ENCODE measurements at places on chromosomes 1 and 21.

- no peak for DNase-seq
Measured at GRCh38 chr1:209063767-209064659, 519.5 kb upstream of the CAMK1G start.

DNA sequence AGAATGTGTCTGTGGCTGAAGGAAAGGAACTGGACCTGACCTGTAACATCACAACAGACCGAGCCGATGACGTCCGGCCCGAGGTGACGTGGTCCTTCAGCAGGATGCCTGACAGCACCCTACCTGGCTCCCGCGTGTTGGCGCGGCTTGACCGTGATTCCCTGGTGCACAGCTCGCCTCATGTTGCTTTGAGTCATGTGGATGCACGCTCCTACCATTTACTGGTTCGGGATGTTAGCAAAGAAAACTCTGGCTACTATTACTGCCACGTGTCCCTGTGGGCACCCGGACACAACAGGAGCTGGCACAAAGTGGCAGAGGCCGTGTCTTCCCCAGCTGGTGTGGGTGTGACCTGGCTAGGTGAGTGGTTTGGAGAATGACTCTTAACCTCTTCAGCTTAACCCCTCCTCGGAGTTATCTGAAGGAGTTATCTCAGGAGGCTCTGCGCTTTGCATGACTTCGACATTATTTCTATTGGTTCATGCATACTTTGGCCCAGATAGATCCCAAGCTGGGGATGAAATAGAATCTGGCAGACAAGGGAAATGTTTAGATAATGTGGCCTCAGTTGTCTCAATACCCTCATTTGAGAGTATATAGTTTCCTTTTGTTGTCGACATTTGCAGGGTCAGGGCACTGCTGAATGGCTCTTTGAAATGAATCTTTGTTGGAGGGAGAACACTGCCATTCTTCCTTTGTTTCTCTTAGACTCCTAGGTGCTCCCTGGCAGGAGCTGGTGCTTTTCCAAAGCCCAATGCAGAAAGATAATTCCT lies 39.7 kb downstream of the PTGFRN start:
- no peak for DNase-seq

DNA sequence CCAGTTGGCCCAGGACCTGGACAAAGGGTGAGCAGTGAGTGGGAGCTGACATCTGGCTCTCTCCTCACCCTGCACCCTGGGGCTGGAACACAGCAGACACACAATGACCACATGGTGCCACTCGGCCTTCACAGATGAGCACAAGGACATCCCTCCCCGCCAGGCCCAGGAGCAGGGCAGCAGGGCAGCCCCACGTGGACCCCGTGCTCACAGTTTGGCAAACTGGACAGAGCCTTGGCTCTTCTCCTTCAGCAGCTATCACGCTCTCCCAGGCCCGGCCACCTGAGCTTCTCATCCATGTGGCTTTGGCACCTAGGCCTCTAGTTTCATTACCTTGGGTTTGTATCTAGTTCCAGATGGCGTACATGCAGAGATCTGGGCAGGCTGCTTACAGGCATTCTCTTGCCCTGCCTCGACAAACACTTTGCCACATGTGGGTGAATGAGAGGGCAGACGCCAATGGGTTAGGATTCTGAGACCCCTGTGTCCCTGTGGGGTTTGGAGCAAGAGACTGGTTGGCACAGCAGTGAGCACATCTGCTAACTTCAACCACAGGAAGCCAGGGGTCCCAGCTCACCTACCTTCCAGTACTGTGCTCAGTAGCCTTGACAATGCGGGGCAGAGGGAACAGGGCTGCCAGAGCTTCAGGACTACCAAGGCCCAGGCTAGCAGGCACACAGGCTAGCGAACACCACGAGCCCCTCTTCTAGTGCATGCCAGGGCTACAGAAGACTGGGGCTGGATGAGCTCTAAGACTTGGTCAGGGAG lies 3.4 kb upstream of the PTPRF start:
- no peak for DNase-seq

DNA sequence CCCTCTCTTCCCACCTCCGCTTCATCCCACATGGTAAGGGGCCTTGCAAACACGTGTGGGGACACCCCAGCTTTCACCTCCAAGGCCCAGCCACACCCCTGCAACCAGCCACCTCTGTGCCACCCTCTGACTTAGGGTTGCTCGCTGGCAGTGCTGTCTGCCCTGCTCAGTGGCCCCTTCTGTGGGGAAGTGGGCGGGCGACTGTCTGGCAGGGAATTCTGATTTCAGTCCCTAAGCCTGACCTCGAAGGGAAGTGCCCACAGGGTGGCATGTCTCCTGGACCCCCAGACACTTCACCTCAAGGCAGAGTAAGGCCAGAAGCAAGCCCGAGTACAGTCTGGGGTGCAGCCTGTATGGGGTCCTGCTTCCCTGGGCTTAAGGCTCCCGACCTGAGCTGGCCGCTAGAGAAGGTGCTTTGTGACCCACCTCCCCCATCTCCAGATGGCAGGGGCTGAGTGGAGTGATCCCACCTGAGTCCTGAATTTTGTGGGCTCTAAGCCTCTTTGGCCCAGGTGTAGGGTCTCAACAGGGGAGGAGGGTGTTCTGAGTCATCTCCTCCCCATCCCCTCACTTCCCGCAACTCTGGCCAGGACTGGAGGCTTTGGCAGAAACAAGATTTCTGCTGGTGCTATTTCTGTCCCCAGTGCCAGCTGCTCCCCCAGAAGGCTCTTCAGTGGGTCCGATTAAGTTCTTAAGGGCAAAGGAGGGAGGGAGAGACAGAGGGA lies 7.0 kb downstream of the RD3 start:
- no peak for DNase-seq

- DNase-seq = no peak
Measured at GRCh38 chr1:236027104-236027503, 37.8 kb downstream of the NID1 start.

GRCh38 chr1:17559615-17560419 lies 20.3 kb downstream of the ARHGEF10L start:
- DNase-seq = no peak

DNA sequence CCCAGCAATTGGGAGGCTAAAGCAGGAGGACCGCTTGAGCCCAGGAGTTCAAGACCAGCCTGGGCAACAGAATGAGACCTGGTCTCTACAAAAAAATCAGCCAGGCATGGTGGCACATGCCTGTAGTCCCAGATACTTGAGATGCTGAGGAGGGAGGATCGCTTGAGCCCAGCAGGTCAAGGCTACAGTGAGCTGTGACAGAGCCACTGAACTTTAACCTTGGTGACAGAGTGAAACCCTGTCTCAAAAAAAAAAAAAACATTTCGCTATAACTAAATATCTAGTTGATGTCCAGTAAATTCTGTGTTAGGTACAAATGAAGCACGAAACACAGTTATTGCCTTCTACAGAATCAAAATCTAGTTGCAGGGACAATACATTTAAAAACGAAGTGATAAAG lies 95.7 kb upstream of the HP1BP3 start:
- DNase-seq = no peak

GRCh38 chr1:28927266-28927647 lies 12.9 kb downstream of the EPB41 start:
- DNase-seq = no peak

DNA sequence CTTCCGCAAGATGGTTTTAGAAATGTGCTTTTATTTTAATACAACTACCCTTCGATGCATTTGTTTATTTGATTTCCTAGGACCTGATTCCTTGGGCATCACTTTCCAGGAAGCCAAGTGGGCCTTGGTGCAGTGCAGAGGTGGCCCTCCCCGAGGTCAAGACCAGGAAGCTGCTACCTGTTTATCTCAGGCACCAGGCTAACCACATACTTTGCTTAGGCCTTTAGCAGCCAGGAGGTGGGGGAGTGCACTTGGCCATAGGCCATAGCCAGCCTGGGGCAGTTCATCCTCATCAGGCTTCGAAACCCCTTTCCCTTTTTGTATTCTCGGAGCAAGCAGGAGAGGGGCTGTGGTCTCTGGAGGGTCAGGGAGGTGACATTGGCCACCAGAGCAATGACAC lies 45.4 kb downstream of the SMYD2 start:
- no peak for DNase-seq

GRCh38 chr1:3534803-3535637 lies 76.3 kb downstream of the MEGF6 start:
- DNase-seq = no peak

DNA sequence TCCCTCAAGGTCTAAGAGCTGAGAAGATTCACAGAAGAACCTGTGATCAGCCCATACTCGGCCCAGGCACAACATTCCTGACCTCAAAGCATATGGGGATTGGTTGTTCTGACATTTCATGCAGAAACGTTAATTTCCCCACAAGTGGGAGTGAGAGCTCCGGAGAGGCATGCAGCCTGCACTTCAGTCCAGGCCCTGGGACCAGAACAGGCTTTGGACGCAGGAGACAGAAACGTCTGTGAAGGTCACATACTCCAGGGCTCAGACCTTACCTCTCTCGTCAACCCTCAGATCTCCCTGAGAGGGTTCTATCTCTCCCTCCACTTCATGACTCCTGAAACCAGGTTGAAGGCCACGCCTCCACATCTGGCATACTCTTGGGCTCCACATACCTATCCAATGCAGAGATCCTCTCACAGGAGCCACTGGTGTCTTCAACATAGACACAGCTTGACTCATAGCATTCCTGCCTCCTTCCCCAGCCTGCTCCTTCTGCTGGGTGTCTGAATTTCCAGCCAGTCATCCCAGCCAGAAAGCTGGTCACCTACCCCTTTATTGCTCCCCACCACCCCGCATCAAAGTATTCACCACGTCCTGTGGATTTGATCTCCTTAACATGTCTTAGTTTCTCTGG lies 149.2 kb downstream of the OMA1 start:
- no peak for DNase-seq

- DNase-seq = no peak
Measured at GRCh38 chr1:71053146-71053545, 5.5 kb upstream of the PTGER3 start.

DNA sequence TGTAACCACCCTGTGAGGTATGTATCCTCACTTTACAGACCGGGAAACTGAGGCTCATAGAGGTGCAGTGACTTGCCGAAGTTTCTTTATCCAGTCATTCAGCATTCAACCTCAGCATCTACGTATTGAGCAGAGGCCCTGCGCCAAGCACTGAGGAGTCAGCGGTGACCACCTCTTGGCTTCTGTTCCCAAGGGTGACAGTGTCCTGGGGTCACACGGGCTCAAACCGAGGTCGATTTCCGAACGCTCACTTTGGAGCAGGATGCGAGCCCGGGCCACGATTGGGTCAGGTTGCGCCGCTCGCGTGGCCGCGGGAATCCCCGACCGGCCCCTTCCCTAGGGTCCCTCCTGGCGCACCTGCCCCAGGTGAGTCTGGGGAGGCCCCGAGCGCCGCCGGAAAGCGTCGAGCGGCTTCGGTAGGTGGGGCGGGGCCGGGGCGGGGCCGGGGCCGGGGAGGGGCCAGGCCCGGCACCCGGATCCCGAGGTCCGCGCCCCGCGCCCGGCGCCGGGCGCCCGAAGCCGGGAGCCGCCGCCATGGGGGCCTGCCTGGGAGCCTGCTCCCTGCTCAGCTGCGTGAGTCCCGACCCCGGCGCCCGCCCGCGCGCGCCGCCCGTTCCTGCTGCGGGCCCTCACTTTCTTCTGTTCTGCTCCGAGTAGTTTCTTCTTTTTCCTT lies at the start of gene SERINC2:
Gene SERINC2 (plus strand): TSS at position 482 of the 673 bp plus-strand sequence. CDS start 53 bp downstream, at position 535.
- DNase-seq = no peak

GRCh38 chr1:170664828-170665612 lies 1.1 kb downstream of the PRRX1 start:
- DNase-seq = no peak

GRCh38 chr1:206540044-206540780 lies 32.9 kb downstream of the RASSF5 start:
- no peak for DNase-seq

DNA sequence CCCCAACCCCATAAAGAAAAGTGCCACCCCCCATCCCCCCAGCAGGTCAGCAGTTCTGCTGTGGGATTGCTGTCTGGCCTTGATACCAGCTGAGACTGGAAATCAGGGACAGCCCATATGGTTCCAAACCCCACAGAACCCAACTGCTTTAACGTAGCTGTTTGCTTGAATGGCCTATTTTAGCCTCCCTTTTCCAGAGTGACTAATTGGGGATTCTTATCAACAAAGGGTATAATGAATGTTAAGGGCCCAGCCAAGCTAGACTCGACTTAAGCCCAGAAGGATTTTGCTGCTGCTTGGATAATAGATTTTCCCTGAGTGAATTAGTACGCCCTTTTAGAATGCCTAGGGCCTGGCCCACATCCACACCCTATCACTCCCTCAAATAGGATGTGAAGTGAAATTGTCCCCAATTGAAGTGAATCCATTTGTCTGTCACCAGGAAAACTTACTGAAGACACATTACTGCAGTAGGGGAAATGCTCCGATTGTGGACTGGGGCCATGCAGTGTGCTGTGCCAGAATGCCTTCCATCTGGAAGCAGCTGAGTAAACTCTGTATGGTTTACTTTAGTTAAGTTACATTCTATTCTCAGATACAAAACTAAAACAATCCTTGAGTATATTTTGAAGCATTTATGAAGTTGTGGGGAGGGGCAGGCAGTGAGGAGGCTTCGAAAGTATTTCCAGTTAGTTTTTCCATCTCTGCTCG lies 156.9 kb downstream of the DHRS3 start:
- no peak for DNase-seq

GRCh38 chr1:117686907-117687306 lies 81.1 kb downstream of the TENT5C start:
- DNase-seq = no peak

GRCh38 chr1:212147581-212148033 lies 112.1 kb downstream of the DTL start:
- DNase-seq = peak; percentile 7

DNA sequence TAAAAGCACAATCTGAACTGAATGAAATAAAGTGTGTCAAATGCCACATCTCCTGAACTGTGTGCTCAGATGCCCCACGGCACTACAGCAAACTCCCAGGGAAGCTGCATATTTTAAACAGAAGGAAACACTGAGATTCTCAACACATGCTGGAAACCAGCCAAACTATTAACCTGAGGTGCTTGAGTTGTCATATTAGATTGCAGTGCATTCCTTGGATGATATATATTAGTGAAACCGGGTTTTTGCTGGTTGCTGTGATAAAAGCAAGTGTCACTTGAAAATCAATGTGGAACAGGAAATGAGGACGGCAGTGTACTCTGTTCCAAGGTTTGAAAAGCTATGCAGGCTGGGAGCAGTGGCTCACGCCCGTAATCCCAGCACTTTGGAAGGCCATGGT lies 8.7 kb downstream of the SYNJ1 start:
- no peak for DNase-seq

- DNase-seq = no peak
Measured at GRCh38 chr1:32786856-32787255, 30.3 kb downstream of the YARS1 start.

- no peak for DNase-seq
Measured at GRCh38 chr1:63366908-63367214, 566 bp upstream of the ALG6 start.

- DNase-seq = no peak
Measured at GRCh38 chr21:38261851-38262250, 5.1 kb downstream of the KCNJ15 start.

GRCh38 chr1:156860113-156860627 lies 495 bp upstream of the NTRK1 start:
- DNase-seq = no peak

- no peak for DNase-seq
Measured at GRCh38 chr1:180402001-180402400, 100.4 kb downstream of the ACBD6 start.

Data from cortex of kidney (tissue), 1 donor.